ENCODE measurements at places on chromosomes 6 and 20. TPM values are rescaled to one million over a fixed set of nuclear protein-coding genes. Genes with fewer than 3 reads are reported as not detected.

DNA sequence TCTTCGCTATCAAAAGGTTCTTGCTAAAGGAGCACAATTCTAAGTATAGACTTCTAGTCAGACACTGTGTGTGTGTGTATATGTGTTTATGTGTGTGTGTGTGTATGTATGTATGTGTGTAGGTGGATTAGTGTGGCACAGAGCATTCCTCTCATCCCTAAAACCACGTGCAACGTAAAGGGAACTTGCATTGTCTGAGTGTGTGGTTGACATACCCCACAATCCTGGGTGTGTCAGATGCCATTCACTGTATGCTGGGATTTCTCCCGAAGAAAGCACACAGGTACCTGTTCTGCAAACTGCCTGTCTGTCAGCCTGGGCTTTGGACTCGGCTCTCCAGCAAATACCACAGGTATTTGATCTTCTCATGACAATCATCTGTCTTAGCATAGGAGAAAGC lies 42.3 kb upstream of the TBC1D7 start:
- no peak for DNase-seq
- no peaks in the 10 kb centered on the region for H3K27me3 ChIP-seq
- no peaks in the 10 kb centered on the region for H3K36me3 ChIP-seq
- H3K27ac ChIP-seq = no peak overlapping the region

HECA gene
- 165 TPM for total RNA-seq

ITCH gene
- 58.1 TPM for total RNA-seq

SLC4A11 gene
- total RNA-seq = 0.52 TPM

- no peak overlapping the region for H3K4me3 ChIP-seq
- no peaks in the 10 kb centered on the region for H3K27me3 ChIP-seq
- H3K27ac ChIP-seq = no peak overlapping the region
- H3K4me1 ChIP-seq = no peaks in the 10 kb centered on the region
- no peaks in the 10 kb centered on the region for H3K36me3 ChIP-seq
These were observed 59.8 kb downstream of the BCAS4 start for GRCh38 chr20:50854506-50855249.

CTAGE9 gene
- total RNA-seq = not detected

DNA sequence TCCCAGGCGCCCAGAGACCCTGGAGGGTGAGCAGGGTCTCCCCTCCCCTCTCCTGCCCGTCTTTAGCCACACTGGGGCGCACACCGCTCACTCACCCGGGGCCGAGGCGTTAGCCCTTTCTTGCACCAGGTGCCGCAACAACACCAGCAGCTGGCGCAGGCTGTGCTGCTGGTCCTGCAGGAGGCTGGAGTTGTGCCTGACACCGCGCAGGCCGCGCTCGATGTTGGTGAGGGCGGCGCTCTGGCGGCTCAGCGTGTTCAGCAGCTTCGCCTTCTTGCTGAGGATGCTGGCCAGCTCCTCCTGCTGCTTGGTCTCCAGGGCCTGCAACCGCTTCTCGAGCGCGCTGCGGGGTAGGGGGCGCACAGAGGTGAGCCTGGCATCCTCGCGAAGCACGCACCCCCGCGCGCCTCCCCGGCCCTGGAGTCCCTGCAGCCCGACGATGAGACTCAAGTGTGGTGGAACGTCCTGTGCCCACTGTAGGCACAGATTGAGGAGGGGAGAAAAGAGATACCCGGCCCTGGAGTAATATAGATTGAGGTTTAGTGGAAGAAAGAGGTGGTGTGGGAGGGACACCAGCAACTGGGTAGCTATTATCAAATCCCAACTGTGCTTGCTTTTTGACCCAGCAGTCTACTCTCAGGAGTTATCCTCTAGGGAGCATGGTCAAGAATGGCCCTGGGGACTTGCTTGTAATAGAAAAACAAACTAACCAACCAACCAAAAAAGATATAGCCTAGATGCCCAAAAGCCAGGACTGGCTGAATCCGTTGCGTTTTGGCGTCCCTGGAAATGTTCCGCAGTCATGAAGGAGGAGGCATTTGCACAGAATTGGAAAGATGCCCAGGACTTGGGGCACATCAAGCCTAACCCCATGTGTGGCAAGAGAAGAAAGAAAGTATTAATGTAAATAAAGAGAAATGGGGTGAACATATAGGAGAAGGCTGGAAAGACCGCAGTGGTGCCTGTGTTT lies 30.9 kb downstream of the ANGPT4 start:
- no peak overlapping the region for H3K4me3 ChIP-seq
- H3K4me1 ChIP-seq = peaks cover 4% of the 10 kb centered on the region
- no peaks in the 10 kb centered on the region for H3K36me3 ChIP-seq
- H3K27me3 ChIP-seq = no peaks in the 10 kb centered on the region
- no peak overlapping the region for H3K27ac ChIP-seq

DNA sequence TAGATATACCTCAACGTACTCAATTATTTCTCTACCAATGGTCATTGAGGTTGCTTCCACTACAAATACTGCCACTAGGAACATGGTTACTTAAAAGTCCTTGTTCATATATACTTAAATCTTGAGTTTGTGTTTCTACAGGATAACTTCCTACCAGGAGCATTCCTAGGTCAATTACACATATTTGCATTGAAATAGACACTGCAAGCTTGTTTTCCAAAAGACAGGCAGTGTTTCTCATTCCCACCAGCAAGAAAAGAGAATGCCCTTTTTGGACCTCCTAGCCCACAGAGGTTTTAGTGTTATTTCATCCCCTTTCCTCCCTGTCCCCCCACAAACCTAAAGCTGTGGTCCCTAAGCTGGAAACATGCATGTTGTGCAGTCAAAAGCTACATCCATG lies 177.3 kb downstream of the ID4 start:
- no peaks in the 10 kb centered on the region for H3K27me3 ChIP-seq
- H3K36me3 ChIP-seq = no peaks in the 10 kb centered on the region
- no peaks in the 10 kb centered on the region for H3K4me1 ChIP-seq
- DNase-seq = no peak
- no peak overlapping the region for H3K4me3 ChIP-seq
- H3K27ac ChIP-seq = no peak overlapping the region
